ENCODE measurements at places on chromosomes 1 and 21.

- DNase-seq, result no peak
These were observed 22.3 kb upstream of the NR5A2 start for GRCh38 chr1:200005165-200005564.

GRCh38 chr1:4636644-4637380, 17.6 kb upstream of the AJAP1 start:
- no peak for DNase-seq

- no peak for DNase-seq
These were observed 83.3 kb downstream of the SYT14 start for GRCh38 chr1:210021145-210021860.

DNA sequence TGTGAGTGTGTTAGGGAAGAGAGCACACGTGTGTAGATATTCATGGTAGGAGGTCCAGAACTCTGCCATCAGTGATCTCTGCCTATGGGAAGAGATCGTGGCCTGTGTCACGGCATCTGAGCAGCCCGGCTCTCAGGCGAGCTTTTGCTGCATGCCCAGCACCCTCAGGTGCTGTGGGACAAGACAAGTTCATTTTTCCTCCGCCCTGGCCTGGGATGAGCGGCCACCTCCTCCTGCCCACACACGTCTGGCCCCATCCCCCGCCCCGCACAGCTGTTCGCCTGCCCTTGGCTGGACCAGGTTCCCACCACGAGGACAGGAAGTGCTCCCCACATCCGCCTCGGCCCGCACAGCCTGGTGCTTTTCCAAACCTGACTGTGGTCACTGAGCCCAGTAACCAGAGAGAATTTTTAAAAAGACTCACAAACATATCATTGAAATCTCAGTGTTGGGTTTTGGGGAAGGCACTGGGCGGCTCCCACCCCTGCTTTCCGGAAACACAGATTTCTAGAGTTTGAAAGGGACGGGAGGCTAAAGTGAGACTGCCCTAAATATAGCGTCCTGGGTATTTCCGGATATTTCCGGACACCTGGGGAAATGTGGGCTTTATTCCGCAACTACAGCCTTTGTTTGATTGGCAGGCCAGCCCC, 18.0 kb downstream of the BMP8A start:
- peak; percentile 56 for DNase-seq

GRCh38 chr1:3352952-3353331, 101.5 kb upstream of the ARHGEF16 start:
- no peak for DNase-seq

DNA sequence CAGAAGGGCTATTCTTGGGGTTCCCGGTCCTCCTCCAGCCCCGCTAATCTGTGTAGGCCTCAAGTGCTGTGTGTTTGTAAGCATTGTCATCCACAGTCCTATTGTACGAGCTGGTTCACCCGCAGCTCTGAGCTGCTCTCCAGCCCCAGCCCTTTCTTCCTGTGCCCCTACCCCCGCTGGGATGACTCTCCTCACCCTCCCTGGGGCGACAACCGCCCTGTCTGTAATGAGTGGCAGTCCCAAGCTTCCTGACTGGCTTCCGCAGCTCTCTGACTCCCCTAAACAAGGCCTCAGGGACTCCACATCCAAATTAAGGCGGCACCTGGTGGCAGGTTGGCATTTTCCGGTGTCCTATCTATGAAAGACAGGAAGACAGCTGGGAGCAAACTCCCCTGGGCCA, 45.8 kb downstream of the TFF3 start:
- no peak for DNase-seq

- no peak for DNase-seq
These were observed 289.0 kb upstream of the VAMP3 start for GRCh38 chr1:7482077-7482476.

DNA sequence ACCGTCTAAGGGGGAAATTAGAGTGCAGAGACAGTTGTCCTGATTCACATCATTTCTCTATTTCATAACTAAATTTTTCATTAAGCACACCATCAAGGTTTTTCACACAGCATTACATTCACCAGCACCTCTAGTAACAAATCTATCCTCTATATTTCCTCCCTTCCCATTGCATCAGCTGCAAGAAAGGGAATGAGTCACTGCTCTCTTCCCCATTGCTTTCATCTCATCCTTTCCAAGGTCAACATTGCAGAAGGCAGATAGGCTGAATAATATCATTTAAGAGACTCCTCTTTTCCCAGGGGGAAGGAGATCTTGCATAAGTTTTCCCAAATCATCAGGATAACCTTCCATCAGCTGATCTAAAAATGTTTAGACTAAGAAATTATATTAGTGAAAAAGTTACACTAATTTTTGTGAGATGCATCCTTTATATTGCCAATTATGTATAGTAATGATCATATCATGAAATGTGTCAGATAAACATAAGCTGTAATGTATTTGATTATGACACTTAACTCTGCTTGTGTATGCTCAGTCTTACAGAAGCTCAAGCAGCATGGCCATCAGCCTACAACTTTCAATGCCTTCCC, 4.3 kb downstream of the INTS7 start:
- no peak for DNase-seq

DNA sequence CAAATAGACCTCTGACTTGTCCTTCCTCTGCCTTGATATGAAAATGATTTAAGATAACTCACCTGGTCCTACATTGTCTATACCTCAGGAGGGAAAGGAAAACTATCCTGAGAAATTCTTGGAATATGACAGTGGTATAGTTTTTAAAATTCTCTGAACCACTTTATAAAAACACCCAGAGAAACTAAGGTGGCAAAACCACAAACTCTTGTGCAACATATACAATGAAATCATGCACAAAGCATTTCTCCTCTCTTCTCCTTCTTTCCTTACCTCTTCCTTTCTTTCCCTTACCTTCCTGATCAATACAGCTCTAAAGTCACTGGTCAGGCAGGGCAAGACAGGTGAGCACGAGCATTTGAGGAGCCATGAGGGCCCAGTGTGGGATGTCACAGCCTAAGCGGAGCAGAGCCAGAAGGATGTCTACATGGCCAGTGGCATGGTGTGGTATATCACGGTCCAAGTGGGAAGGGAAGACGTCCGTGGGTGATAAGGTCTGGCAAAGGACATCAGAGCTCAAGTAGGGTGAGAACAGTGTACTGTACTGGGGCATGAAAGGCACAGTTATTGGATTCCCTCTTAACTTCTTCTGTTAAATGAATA, 543.3 kb downstream of the DPYD start:
- DNase-seq, result no peak

DNA sequence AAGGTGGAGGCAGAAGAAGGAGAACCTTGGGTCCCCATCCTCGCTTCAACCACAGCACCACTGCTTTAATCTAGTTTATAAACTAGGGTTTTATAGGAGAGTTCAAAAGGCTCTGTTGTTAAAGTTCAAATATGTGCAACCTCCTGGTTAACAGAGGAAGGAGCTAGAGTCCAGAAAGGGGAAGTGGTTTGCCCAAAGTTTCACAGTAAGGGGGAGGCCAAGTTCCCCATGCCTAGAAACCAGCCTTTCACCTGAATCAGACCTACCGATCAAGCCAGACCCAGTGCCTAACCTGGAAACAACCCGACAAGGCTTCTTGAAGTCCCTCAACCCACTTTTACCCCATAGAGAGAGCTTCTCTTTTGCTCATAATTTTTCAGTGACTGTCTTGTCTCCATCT, 106.5 kb downstream of the PLPP3 start:
- DNase-seq, result no peak

GRCh38 chr1:26814377-26814776, 12.1 kb upstream of the ZDHHC18 start:
- DNase-seq, result no peak

DNA sequence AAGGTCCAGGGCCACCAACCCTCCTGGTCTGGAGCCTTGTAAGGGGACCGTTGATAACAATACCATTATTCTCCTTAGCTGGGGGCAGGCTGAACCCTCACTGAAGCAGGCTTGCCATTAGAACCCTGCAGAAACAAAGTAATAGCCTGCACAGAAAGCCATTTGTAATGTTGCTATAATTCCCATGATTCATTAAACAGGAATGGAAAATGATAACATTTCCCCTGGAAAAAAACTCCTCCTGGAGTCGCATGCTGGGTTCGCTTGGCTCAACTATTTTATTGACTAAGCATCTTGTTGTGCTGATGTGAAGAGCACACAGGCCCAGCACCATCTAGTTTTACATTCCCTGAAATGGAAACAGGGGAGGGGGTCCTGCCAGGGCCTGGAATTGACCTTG, 155.6 kb upstream of the CSF3R start:
- DNase-seq, result no peak
